Left ventricle myocardium superior (tissue), 1 donor: ENCODE measurements at places on chromosomes 3 and 15. TPM values are rescaled to one million over a fixed set of nuclear protein-coding genes. Genes with fewer than 3 reads are reported as not detected.

CPN2 gene
- 0.40 TPM for total RNA-seq

RMDN3 gene
- total RNA-seq, result 17.9 TPM

EDC3 gene
- 16.1 TPM for total RNA-seq

ZNF501 gene
- total RNA-seq, result 3.5 TPM

PYGO1 gene
- total RNA-seq, result 7.8 TPM

PLAAT1 gene
- 4.9 TPM for total RNA-seq

FAM81A gene
- 11.0 TPM for total RNA-seq

ADAMTSL3 gene
- 9.2 TPM for total RNA-seq

PLSCR4 gene
- 13.8 TPM for total RNA-seq

NUP210 gene
- total RNA-seq, result 3.9 TPM

GOLGA6D gene
- not detected for total RNA-seq

EXD1 gene
- total RNA-seq, result not detected
